HTR-8/SVneo (cell line): ENCODE measurements at places on chromosomes 16 and 17.

GRCh38 chr16:85735225-85735635, 15.7 kb downstream of the C16orf74 start:
- DNase-seq, result no peak

- DNase-seq, result no peak
Measured at GRCh38 chr17:22221344-22221743, 529.0 kb downstream of the KCNJ18 start.

- DNase-seq, result no peak
Measured at GRCh38 chr17:57308543-57309186, 52.3 kb downstream of the MSI2 start.

DNA sequence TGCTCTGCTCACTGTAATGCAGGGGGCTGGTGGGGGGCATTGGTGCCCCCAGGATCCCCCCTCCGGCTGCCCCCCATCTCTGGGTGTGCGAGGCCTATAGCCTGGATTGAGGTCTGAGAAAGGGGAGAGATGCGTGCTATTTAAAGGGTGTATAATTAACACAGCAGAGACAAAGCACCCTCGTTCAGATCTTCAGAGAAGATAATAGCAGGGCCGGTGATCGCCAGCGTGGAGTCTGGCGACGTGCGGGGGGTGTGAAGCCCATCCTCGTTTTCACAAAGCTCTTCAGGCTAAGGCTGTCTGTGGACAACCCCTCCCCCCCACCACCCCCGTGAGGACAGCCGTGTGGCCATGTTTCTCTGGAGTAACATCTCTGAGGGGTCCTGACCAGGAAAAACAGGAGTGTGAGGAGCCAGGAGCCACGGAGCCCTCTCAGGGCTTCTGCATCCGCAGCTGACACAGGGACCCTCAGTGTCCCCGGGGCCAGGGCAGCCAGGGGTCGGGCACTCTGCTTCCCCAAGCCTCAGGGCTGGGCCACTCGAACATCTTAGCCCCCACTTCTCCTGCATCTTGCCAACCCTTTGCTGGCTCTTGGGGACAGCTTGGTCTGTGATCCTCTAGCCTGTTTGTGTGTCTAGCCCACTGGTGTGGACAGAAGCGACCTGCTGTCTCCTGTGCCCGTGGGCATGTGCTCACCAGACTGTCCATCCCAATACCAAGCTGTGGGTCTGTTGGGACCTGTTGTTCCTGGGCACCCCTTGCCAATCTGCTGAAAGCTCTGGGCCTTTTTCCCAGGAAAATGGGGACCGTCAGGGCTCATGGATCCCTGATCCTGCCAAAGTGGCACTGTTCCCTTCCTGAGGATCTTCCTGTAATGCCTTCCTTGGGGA, 58.9 kb downstream of the BAIAP2 start:
- no peak for DNase-seq

- no peak for DNase-seq
Measured at GRCh38 chr17:27404676-27405075, 51.6 kb upstream of the KSR1 start.

GRCh38 chr16:66895999-66896398, 15.7 kb downstream of the PDP2 start:
- no peak for DNase-seq

GRCh38 chr17:80097844-80098691, 3.3 kb upstream of the GAA start:
- DNase-seq, result no peak

GRCh38 chr16:3525951-3526350, 25.1 kb downstream of the CLUAP1 start:
- no peak for DNase-seq

DNA sequence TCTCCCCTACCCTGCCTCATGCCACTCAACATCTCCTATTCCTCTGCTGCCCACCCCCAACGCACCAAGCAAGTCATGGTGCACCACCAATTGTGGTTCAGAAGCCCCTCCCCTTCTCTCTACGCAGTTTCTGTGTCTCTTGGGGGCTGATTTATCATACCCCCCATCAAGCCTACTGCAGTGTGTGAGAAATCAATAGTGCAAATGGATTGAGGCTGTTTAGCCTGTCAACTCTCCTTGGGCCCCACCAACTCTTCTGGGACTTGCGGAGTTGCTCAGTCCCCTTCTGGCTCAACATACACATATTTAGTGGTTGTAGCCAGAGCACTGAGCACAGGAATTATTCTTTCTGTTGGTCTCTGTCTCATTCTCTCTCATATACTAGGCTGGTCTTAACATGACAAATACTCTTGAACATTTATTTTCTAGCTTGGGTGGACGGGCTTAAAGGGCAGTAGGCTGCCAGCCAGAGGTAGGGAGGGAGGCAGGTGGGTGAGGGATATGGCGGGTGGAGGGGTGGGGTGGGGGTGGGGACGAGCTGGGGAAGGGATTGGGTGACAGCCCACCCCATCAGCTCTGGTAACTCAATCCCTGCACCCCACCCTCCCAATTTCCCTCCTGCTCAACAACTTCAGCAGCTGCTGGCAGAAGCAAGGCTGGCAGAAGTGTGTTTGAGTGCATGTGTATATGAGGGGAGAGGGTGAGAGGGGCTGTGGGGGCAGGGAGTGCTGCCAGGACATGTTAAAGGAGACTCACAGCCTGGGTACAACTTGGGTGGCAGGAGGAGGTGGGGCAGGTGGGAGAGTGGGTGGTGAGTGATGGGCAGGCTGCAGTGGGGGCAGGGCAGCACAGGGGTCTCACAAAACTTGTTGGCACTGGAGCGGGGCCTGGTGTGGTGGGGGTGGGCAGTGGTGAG, 4.9 kb downstream of the RARA start:
- DNase-seq, result no peak

- peak; percentile 55 for DNase-seq
Measured at GRCh38 chr16:70250748-70251628, 752 bp downstream of the EXOSC6 start.

DNA sequence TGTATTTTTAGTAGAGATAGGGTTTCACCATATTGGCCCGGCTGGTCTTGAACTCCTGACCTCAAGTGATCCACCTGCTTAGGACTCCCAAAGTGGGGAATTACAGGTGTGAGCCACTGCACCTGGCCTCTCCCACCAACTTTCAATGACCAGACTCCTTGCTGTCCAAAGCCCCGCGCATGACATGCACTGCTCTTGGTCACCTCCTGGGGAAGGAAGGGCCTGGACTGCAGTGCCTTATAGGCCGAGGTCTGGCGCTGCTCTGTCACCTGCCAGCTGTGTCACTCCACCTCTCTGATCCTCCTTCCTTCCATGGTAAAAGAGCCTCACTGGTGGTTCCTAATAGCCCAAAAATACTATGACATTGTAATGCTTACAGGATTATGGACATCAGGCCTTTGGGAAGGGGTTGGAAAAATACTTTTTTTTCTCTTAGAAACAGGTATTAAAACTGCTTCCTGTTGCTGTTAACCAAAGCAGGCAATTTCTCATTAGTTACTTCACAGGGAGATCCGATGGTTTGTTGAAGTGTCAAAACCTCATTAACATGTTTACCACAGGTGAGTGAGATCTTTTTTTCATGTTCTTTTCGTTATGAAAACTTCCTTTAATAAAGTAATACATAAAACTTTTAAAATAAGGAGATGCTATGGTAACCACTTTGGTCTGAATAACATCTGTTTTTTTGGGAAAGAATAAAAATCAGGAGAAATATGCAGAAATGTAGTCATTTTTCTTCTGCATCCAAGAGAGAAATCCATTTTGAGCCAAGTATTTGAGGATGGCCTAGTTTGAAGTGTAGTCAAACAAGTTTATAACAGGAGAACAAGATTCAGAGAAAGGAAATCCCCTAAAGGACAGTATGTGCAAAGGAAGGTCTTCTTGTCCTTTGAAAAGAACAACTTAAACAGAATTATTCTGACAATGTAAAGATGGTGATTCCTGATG, 35.5 kb downstream of the GRB7 start:
- DNase-seq, result no peak

GRCh38 chr16:4089251-4089810, 26.9 kb downstream of the ADCY9 start:
- no peak for DNase-seq

GRCh38 chr17:15086776-15087295, 178.3 kb downstream of the PMP22 start:
- DNase-seq, result no peak

DNA sequence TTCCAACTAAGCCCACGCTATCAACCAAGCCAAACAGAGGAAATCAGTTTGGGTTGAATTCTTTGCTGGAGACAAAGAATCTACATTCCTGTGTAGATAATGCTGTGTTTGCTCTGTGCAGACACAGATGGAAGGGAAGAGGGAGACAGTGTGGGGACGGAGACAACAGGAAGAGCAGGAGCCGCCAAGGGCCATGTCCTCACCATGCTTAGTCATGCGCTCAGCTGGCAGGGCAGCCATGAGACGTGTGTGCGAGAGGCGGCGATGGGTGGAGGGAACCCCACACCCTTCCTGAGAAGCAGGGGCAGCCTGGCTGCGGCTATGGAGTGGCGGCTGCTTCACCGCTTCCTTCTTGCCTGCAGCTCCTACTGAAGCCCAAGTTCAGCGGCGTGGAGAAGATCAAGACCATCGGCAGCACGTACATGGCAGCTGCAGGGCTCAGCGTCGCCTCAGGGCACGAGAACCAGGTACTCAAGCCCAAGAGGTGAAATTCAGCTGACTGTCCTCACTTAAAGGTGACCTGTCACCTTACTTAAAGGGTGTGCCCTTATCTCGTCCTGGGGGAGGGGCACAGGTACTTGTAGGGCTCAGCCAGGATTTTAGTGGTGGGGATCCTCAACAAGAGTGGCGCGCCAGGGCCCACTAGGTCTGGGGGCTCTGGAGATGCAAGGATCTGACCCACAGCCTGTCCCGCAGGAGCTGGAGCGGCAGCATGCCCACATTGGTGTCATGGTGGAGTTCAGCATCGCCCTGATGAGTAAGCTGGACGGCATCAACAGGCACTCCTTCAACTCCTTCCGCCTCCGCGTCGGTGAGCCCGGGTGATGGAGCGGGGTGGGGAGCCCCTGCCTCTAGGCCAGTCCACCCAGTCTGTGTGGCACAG, 47.5 kb downstream of the ADCY7 start:
- DNase-seq, result no peak

GRCh38 chr17:27596096-27596495, 34.9 kb upstream of the LGALS9 start:
- no peak for DNase-seq

DNA sequence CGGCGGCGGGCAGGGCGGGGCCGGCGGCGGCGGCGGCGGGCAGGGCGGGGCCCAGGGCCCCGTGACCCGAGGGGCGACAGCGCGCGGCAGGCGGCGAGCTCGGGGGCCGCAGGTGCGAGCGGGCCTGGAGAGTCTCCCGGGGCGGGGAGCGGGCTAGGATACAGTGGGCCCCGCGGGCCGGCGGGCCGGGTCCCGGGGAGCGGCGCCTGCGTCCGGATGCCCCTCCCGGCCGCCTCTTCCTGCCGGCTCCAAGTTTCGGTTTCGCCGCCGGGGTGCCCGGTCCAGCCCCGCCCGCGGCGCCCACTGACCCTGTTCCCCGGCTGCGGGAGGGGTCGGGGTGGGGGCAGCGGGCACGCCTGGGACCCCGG, at the start of gene RNF213:
TSS of gene RNF213 (plus strand) at position 62 of the 368 bp plus-strand sequence. CDS start 2,830 bp downstream, outside the sequence.
- peak; percentile 70 for DNase-seq

- no peak for DNase-seq
Measured at GRCh38 chr17:17022456-17022855, 19.8 kb upstream of the MPRIP start.
